Lower lobe of right lung (tissue), 2 donors: ENCODE measurements at places on chromosomes 11 and 22. TPM values are rescaled to one million over a fixed set of nuclear protein-coding genes. Genes with fewer than 3 reads are reported as not detected.

- DNase-seq: no peak
Observed at GRCh38 chr11:21806947-21807346, 385.9 kb upstream of the ANO5 start.

- peak; percentile 12 for DNase-seq
Observed at GRCh38 chr11:69361466-69361865, 67.5 kb downstream of the MYEOV start.

- no peak for DNase-seq
Observed at GRCh38 chr11:87421422-87421821, 383.7 kb downstream of the TMEM135 start.

DNA sequence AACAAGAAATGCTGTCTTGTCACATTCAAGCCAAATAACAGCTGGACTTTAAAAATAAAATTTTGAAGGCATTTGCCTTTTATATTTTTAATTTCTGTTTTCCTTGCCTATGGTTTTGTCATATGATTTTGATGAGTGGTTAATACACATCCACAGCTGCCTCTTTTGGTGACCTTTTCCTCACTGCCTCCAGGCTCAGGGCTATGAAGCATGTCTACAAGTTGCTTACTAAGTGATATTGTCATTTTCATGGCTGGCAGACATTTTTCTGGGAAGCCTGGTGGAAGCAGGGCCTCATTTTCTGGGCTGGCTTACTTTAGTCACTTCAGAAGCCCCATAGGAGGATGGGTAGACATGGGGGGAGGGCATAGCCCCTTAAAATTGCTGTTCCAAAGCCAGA is 344.9 kb downstream of the SOX6 start:
- no peak for DNase-seq

GRCh38 chr11:6655020-6655789 is 404 bp downstream of the DCHS1 start:
- DNase-seq: no peak

MCM5 gene
- 25.7 TPM for total RNA-seq

YPEL4 gene
- total RNA-seq: 3.1 TPM

C11orf91 gene
- not detected for total RNA-seq

DNA sequence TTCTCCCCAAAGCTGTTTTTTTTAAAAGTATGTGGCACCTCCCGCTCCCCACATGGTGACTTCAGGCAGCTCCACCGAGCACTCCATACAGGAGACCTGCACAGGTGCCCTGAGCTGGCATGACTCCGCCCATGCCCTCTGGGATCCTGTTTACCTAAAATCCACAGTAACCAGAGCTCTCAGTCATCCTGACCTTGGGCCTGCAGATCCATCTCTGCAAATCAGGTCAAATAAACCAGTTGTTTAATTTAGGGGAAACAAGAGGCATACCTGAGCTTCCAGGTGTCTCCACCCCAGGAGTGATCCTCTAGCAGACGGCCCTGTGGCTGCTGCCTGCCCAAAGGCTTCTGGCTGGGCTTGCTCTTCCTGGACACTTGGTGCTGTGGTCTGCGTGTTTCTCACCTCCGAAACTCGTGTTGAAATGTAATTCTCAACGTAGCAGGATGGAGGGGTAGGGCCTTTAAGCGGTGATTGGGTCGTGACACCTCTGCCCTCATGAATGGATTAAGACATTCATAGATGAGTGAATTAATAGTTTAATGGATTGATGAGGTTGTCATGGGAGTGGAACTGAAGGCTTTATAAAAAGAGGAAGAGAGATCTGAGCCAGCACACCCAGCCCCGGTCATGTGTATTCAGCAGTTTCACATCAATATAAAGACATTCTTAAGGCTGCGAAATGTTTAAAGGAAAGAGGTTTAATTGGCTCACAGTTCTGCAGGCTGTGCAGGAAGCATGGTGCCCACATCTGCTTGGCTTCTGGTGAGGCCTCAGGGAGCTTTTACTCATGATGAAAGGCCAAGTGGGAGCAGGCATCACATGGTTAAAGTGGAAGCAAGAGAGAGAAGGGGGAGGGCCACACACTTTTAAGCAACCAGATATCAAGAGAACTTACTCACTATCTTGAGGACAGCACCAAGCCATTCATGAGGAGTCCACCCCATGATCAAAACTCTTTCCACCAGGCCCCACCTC is 34.1 kb downstream of the LINC01488 start:
- peak; percentile 32 for DNase-seq

GRCh38 chr11:77876045-77876444 is 55.1 kb downstream of the AAMDC start:
- DNase-seq: no peak

- DNase-seq: no peak
Observed at GRCh38 chr11:124761301-124762104, 587 bp downstream of the ESAM start.

- no peak for DNase-seq
Observed at GRCh38 chr11:43579171-43579918, 101.2 kb upstream of the HSD17B12 start.

GRCh38 chr11:99368583-99368982 is 347.8 kb downstream of the CNTN5 start:
- no peak for DNase-seq

SMTNL1 gene
- total RNA-seq: not detected

DNA sequence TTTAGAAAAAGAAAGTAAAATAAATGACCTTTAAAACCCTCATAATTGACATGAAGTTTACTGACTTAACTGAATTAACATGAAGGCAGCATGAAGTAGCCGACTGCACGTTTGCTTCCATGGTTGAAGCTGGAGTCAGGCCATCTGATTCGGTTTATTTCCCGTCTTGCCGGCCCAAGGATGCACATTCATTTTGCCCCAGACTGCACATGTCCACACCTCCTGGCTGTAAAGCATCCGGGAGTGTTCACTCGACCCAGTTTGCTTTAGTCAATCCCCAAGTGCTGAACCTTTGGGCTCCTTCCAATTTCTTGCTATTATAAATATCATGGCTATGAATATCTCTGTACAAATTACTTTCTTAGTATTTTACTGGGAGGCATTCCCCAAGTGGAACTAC is 17.7 kb upstream of the TUB start:
- DNase-seq: no peak

- peak; percentile 72 for DNase-seq
Observed at GRCh38 chr11:3614742-3615171, 27.0 kb downstream of the ART5 start.

GRCh38 chr11:87300640-87301380 is 263.1 kb downstream of the TMEM135 start:
- no peak for DNase-seq

- DNase-seq: peak; percentile 64
Observed at GRCh38 chr22:39343259-39344045, 6.3 kb upstream of the SYNGR1 start.

DNA sequence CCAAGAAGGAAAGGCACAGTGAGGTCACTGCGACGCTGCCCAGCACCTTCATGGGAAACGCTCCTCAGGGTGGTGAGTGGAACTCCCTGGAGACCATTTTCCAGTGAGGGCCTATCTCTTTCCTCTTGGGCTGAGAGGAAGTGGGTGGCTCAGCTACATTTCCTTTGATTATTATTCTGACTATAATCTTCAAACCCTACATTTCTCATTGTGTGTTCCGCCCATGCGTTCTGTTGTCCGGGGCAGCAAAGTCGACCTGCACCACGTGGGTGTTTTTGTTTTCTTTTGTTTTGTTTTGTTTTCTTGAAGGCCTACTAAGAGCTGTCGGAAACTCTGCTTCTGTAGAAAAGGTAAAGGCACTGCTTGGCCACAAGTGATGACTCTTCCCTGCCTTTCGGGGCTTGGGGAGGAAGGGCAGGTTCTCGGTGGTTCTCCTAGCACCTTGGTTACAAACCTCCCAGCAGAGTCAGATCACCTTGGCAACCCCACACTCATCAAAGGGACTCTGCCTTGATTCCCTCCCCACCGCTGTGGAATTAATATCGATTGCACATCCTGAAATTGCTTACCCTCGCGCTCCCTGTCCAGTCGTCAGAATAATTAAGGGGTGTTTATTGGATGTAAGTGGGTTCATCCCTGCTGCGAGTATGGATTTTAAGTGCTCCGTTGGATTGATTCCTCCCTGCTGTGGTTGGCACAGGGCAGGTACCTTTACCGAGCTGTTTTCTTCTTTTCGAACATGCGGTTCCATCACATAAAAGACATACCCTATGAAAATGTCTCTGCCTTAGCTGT is 7.3 kb downstream of the PARVB start:
- peak; percentile 39 for DNase-seq

ASPHD2 gene
- 1.5 TPM for total RNA-seq

TRIM34 gene
- total RNA-seq: 13.7 TPM

DNA sequence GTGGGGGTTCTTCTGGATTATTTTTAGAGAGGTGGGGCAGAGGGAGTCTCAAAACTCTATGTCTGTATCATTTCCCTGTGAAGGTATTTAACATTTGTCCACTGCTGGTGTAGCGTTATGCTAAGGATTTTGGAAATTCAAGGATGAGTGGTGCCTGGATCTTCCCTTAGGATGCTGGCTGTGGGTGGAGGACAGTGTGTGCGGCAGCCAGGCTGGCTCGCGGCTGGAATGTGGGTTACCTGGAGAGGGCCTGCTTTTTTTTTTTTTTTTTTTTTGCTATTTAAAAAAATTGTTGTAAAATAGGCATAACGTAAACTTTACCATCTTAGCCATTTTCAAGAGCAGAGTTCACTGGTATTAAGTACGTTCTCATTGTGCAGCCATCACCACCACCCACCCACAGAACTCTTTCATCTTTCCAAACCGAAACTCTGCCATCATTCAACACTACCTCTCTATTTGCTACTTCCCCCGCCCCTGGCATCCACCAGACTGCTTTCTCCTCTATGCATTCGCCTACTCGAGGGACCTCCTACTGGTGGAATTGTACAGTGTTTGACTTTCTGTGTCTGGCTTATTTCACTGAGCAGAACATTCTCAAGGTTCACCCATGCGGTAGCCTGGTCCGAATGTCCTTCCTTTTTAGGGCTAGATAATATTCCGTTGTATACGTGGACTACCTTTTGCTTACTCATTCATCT is 67.1 kb downstream of the PARVB start:
- DNase-seq: no peak

OR8A1 gene
- not detected for total RNA-seq

DNA sequence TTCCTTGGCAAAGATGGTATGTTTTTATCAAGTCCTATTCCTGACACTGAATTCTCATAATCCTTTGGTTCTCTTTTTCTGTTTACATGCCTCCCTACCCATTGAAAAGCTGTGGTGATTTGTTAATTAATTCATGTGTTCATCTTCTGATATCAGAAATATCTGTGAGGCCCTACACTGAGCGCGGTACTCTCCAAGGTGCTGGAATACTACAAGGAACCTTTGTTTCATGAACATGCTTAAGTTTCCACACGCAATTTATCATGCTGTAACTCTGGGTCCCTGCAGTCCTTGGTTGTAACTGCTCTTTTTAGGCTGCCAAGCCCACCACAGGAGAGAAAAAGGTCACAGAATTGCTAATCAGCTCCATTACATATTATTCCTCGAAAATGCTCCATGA is 331.8 kb downstream of the FAT3 start:
- DNase-seq: no peak

SHANK2 gene
- 59.8 TPM for total RNA-seq

DNA sequence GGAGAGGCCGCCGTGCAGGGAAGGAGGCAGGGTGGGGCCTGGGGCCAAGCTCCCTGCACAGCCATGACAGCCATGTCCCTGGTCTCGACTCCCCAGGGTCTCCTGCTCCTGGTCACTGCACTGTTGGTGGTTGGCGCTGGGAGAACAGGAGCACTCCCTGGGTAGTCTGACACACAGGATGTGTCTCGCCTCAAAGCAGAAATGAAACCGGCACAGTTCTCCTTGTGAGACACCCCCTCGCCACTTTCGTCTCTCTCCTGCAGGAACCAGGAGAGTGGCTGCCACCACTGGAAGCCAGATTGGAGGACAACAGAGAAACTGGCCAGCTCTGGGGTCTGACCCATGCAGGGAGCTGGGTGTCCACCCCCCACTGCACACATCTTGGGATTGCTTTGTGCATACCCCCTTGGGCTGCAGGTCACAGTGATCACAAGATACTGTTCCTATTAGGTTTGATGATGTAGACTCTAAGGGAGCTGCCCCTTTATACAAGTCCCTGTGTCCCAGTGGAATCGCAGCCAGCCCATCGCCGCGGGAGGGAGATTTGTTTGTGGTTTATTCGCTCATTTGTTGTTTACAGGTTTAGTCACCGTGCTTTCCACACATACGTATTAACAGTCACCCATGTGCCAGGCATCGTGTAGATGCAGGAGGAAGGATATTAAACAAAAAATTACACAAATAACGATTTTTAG is 27.0 kb upstream of the YWHAH start:
- DNase-seq: peak; percentile 58

GRCh38 chr11:7638710-7639642 is 34.3 kb downstream of the CYB5R2 start:
- DNase-seq: no peak
